Immature natural killer cell (primary cell): ENCODE measurements at places on chromosomes 6 and 20. TPM values are rescaled to one million over a fixed set of nuclear protein-coding genes. Genes with fewer than 3 reads are reported as not detected.

DNA sequence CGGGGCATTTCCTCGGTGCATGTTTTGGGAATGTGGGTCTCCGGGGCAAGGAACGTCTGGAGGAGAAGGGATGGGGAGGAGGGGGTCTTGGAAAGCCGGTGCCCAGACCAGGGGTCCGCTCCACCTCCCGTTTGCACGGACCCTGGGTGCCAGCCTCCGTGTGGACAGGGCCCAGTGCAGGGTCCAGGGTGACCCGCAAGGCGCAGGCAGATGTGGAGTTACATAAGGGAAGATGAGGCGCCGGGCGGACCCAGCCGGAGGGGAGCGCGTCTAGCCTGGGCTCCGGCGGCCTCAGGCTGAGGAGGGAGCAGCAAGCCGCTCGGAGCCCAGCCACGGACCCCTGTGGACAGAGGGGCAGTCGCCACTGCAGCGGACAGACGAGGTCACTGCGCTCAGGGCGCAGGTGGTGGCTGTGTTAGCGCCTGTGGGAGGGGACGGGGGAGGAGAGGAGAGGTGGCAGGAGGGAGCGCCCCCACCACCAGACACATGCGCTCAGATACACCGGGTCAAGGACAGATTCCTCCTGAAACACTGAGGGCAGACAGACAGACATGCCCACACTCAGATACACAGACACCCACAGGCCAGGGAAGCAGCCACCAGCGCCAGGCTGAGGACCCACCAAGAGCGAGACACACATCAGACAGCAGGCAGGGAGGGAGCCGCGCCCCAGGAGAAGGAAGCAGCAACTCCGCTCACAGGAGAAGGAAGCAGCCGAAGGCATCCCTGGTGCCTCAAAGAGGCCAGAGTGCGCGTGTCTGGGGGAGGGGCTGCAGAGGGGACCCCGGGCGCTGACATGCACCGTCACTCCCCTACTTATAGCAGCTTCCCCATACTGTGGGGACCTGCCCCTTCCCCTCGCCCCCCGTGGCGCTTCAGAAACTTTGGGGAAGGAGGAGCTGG lies 839 bp upstream of the HRH3 start:
- no peak for DNase-seq

ZNF512B gene
- not detected for polyA plus RNA-seq

GPR6 gene
- not detected for polyA plus RNA-seq

ZSCAN16 gene
- polyA plus RNA-seq = 9.3 TPM

DNA sequence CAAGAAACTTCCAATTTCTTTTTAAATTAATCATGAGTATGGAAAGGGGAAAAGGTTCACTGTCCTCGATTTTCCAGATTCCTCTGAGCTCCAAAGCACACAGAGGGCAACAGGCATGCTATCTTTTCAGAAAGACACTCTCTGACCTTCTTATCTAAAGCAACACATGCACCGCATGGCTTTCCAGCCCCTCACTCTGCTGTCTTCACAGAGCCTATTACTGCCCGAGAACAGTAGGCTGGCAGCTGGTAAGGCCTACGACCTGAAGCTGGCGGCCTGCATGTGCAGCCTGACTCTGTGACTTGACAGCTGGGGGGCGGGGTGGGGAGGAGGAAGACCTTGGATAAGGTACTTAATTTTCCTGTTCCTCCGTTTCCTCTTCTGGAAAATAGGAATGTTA lies 86.3 kb downstream of the ELOVL4 start:
- DNase-seq = no peak

PRKN gene
- 2.8 TPM for polyA plus RNA-seq

GRCh38 chr6:11722805-11723631 lies 55.6 kb downstream of the ADTRP start:
- no peak for DNase-seq

TUBB gene
- 84.0 TPM for polyA plus RNA-seq
